Left ventricle myocardium superior (tissue), 1 donor: ENCODE measurements at places on chromosomes 7 and 10. TPM values are rescaled to one million over a fixed set of nuclear protein-coding genes. Genes with fewer than 3 reads are reported as not detected.

The GSAP gene
- total RNA-seq = 7.8 TPM

The CYP26A1 gene
- total RNA-seq = not detected

The TNKS2 gene
- 15.3 TPM for total RNA-seq

The SPDYE1 gene
- total RNA-seq = not detected

The BTRC gene
- 33.2 TPM for total RNA-seq

The LLCFC1 gene
- not detected for total RNA-seq

The PIP gene
- not detected for total RNA-seq

The CACNA2D1 gene
- 48.1 TPM for total RNA-seq

The NODAL gene
- not detected for total RNA-seq

The CHCHD2 gene
- 500 TPM for total RNA-seq

The GJD4 gene
- not detected for total RNA-seq

The LGI1 gene
- total RNA-seq = not detected

The MKX gene
- 0.15 TPM for total RNA-seq

The TMEM72 gene
- not detected for total RNA-seq

The NKX2-3 gene
- total RNA-seq = not detected

The C10orf53 gene
- not detected for total RNA-seq

The CCL26 gene
- total RNA-seq = not detected

The INA gene
- total RNA-seq = not detected

The NKX1-2 gene
- total RNA-seq = not detected

The AGAP9 gene
- 2.3 TPM for total RNA-seq

The STRIP2 gene
- 23.3 TPM for total RNA-seq

The PHKG1 gene
- 30.4 TPM for total RNA-seq

The TUBB8 gene
- total RNA-seq = not detected

The CCDC6 gene
- 15.9 TPM for total RNA-seq

The MGAM2 gene
- 0.07 TPM for total RNA-seq

The OPN1SW gene
- total RNA-seq = not detected

The GIMAP2 gene
- 6.9 TPM for total RNA-seq

The EN2 gene
- not detected for total RNA-seq

The PNLIP gene
- not detected for total RNA-seq

The CELF2 gene
- 68.3 TPM for total RNA-seq

The CWF19L1 gene
- total RNA-seq = 13.0 TPM

The AVPI1 gene
- total RNA-seq = 8.9 TPM

The TCAF2 gene
- total RNA-seq = 0.52 TPM

The SPDYE8 gene
- not detected for total RNA-seq

The SLC13A1 gene
- not detected for total RNA-seq

The HSPB1 gene
- total RNA-seq = 2,442 TPM

The H2BK1 gene
- total RNA-seq = not detected

The ATOH7 gene
- total RNA-seq = not detected

The GBF1 gene
- total RNA-seq = 41.7 TPM

The PRXL2A gene
- 119 TPM for total RNA-seq

The AFAP1L2 gene
- 4.5 TPM for total RNA-seq

The CD36 gene
- 1,393 TPM for total RNA-seq

The STEAP1B gene
- 0.69 TPM for total RNA-seq

The HYAL4 gene
- not detected for total RNA-seq

The ASAH2 gene
- 0.32 TPM for total RNA-seq

The ABI1 gene
- total RNA-seq = 27.2 TPM

The SAP25 gene
- 0.77 TPM for total RNA-seq

The NUTM2A gene
- total RNA-seq = 1.9 TPM

The MUC3A gene
- total RNA-seq = 0.57 TPM

The SPOCK2 gene
- total RNA-seq = 12.7 TPM

The PSTK gene
- total RNA-seq = 2.3 TPM

The ICA1 gene
- 51.0 TPM for total RNA-seq

The TRPV5 gene
- not detected for total RNA-seq

The SNX8 gene
- total RNA-seq = 16.7 TPM

The HMX3 gene
- total RNA-seq = not detected

The TMEM236 gene
- 0.30 TPM for total RNA-seq
